HS-5 (cell line): ENCODE measurements at places on chromosomes 4 and X.

GRCh38 chr4:3288571-3289094 is 4.2 kb upstream of the RGS12 start:
- DNase-seq, result no peak

- DNase-seq, result no peak
Observed at GRCh38 chr4:108203377-108203776, 34.6 kb upstream of the LEF1 start.

DNA sequence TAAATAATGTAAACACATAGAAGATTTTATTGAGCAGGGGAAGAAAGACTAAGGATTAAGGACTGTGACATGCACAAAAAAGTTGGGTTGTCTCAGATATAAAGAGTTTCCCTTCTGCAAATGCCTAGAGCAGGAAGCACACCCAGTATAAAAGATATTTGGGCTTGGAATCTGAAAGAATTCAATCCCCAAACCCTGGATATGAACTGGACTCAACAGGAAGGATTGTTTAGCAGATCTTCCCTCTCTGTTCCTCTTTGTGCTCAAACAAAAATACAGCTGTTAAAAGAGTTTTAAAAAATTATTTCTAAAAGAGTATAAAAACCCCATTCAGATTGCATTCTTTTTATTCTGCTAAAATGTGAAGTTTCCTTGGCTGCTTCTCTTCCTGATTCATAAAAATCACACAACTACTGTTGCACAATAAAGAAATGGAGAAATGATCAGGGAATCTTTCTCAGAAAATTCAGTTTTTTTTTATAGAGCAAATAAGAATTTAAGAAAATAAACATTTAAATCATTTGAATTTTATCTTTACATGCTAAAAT is 71.4 kb downstream of the PDLIM5 start:
- no peak for DNase-seq

GRCh38 chrX:5586726-5587125 is 641.9 kb downstream of the NLGN4X start:
- no peak for DNase-seq

DNA sequence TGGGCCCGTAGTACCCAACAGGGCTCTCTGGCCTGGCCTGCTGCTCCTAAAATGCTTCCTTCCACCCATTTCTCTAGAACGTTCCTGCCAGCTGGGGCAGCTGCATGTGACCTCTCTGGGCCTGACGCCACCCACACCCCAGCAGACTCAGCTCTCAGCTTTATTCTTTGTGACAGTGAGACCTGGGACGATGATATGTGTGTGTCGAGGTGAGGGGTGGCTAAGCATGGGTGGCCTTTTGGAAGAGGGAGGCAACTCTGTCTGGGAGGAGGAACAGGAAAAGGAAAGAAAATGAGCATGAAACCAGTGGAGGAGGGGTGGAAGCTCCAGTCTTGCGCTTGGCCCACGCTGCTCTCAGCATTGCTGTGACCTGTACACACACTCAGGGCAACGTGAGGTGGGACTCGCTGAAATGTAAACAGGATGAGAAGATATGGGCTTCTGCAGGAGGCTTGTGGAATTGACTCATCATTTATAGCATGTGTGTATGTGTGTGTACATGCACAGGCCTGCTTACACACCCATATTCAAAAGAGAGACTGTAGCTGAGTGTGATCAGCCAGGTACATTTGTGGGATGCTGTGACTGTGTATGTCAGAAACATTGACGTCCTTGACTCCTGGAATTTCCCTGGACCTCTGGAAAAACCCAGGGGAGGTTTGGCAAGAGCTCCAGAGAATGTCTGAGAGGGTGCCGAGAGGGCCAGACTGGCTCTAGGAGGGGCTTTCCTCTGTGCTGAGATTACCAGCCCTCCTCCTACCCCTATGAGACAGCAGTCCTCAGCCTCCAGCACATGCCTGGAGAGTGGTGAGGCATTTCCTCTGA is 137.9 kb downstream of the PJA1 start:
- DNase-seq, result no peak

DNA sequence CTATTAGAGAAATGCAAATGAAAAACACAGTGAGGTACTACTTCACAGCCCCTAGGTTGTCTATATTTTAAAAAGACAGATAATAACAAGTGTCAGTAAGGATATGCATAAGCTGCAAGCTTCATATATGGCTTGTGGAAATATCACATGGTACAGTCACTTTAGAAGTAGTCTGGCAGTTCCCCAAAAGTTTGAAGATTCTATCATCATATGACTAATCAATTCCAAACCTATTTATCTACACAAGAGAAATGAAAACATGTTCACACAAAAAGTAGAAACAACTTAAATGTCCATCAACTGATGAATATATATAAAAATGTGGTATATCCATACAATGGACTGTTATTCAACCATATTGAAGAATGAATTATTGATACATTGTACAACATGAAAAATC is 185.8 kb upstream of the STK26 start:
- no peak for DNase-seq

DNA sequence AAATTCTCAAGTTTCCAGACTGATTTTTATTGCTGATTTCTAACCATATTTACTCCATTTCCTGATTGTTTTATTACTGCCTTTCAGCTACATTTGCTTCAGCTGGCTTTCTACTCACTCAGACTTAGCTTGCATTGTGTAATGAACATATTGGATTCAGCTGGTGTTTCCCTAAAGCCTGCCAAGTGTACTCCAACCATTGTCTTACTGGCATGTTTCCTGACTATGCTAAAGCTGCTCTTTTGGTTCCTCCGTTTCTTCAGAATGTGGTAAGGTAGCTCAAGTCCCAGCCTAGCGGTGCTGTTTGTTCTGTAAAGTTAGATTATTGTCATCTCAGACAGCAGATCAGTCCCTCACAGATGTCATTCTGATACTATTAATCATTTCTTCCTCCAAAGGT is 53.1 kb upstream of the GLRA2 start:
- no peak for DNase-seq

DNA sequence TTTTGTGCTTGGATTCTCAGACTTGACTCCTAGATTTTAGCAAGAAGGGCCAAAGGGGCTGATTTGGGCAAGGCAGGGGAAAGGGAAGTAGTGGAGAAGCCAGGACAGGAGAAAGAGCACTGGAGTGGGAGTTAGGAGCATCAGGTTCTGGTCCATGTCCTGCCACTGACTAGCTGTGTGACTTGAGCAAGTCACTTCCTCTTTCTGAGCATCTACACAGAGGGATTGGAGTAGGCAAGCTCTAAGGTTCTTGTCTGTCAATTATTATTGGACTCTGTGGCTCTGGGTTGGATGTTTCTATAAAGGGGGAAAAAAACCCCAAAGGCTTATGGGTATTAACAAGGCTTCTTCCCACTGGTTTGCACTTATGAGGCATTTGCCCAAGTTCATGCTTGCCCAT is 24.4 kb downstream of the PLAC1 start:
- DNase-seq, result no peak

DNA sequence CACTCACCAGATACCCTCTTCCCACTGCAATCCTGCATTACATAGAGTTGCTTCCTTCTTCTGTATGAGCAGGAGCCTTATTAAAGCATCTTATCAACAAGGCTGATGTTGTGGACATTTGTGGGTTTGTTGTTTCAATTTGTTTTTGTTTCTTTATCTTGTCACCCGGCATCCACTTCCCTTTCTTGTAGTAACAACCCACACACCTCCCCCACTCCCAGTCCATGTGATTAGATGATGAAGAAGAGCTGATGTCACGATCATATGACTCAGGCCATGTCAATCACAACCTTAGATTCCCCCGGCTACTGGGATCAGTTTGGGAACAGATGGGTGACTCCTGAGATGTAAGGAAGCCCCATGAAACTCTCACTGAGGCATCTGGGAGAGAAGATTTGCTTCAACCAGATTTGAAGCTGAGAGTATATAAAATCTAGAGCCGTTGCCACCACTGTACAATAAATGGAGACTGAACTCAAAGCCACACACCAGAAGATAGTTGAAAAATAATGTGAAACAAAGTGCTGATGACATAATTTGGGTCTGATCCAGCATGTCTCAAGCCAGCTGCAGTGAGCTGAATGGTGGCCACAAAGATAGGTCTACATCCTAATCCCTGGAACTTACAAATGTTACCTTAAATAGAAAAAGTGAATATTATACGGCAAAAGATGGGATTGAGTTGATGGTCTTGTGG is 34.1 kb upstream of the SRD5A3 start:
- no peak for DNase-seq

GRCh38 chrX:31832263-31832662 is 760.4 kb upstream of the FTHL17 start:
- DNase-seq, result peak; percentile 3

- no peak for DNase-seq
Observed at GRCh38 chr4:146975527-146975926, 29.9 kb upstream of the TTC29 start.

GRCh38 chr4:87179751-87180150 is 40.7 kb downstream of the KLHL8 start:
- DNase-seq, result no peak

DNA sequence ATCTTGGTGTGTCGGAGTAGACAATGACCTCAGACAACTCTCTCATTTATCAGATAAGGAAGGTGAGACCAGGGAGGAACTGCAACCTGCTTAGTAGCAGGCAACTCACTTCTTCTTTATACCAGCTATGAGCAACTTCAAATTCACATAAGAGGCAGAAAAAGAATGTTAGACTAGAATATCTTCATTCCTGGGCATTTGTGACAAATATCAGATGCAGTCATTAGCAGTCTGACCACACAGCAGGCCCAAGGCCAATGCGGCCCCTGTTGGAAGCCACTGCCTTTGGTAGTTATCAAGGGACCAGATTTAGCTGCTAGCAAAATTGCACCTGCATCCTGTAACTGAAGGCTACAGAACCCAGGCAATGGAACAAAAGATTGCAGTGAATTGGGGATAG is 219.2 kb upstream of the RASGEF1B start:
- DNase-seq, result no peak

DNA sequence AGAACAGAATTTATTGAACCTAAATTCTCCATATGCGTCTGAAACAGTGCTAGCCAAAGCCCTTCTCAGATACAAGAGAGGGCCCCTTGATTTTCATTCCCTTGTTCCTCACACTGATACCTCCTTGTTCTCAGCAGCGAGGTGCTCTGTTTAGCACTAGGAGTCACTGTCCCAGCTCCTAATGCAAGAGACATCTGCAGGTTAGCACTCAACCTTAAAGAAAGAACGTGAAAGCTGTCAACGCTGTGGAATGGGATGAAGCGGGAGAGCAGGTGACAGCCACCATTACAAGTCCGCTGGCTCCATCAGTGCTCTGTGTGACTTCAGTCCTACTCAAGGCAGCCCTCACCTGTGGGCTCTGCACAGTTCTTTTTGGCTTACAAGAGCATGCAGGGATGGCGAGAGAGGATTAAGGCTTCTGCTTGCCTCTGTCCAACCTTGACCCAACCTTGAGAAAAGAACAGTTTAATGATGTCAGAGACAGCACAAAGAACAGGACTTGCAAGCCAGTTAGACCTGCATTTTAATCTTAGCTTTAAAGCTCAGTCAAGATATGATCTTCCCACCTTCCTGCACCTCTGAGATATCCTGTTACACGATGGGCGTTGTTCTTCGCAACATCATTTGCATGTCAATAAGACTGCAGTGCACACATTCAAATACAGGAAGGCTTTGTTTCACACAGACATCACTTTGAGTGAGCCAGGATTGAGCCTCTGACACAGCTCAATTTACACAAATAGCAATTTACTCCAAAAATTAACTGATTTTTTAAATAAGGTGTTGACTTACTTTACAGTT is 95.1 kb downstream of the ARSF start:
- DNase-seq, result no peak

GRCh38 chr4:21554066-21554465 is 394.5 kb downstream of the KCNIP4 start:
- DNase-seq, result no peak

DNA sequence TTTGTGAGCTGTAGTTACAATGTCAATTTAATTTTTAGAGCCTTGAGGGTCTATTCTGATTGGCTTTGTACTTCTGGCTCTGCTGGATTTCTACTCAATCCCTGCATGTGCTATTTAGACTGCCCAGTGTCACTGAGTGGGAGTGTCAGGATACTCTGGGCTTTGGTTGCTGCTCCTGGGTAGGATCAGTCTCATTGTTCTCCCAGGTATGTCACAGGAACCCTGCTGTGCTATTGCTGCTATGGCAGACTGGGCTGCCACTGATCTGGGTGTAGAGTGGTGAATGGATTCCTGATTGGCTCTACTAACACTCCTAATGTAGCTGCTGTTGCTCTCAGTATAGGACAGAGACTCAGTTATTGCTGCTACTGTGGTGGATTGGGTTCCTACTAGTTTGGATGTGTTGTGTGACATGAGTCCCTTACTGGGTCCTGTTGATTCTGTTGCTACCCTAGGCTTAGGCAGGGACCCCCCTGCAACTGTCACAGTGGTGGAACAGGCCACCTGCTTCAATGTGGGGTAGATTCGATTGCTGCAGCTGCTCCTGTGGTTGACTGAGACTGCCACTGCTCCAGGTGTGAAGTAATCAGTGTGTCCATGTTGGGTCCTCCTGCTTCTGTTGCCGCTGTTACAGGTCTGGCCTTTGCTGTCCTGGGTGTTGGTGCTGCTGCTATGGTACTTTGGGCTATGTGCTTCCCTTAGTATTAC is 707.8 kb upstream of the AMOT start:
- DNase-seq, result no peak

DNA sequence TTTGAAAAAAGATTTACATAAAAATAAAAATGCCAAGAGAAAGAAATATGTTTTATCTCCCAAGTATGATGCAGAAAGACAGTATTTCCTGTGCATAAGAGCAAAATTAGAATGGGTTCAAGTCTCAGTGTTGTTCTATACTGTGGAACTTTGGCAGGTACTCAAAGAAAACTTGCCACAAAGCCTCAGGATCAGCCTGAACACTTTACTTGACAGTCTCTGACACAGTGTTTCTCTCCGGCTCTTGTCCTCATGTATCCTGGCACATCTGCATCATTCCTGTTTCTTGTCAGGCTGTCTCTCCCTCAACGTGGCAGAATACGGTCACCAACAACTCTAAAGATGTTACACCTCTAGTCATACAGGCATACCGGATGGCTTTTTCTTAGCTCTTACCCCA is 273.7 kb downstream of the ARHGAP24 start:
- no peak for DNase-seq

GRCh38 chrX:103177556-103177955 is 37.4 kb upstream of the BEX4 start:
- no peak for DNase-seq

GRCh38 chr4:103032574-103032973 is 13.1 kb upstream of the SLC9B1 start:
- no peak for DNase-seq

DNA sequence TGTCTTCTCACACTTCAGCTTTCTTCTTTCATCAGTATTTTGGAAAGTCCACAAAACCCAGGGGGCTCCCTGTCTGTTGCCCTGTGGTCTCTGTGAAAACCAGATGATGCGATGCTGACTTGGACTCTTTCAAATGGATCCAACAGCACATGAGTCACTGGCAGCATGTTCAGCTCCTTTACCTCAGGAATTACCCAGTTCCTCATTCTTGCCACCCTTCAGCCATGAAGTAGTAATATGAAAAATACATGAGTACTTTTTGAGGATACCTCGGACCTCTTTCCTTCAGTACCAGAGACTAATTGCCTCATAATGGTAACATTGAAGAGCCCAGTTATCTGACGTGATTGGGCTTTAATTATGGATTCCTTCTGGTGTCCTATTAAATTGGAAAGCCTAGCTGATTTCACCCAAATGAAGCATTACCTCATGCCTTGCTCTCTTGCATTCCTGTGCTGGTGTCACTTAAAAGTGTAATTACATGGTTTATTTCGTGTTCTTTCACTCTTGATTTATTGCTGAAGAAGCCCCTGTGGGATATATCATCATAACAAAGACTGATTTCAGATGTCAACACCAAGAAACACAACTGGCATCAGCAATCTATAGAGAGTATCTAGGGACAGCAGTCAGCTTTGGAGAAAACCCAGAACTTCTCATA is 63.4 kb downstream of the NFKB1 start:
- peak; percentile 38 for DNase-seq

GRCh38 chrX:69172937-69173336 is 7.7 kb upstream of the PJA1 start:
- DNase-seq, result no peak
